Naive thymus-derived CD4-positive, alpha-beta T cell (primary cell): ENCODE measurements at places on chromosomes 1 and 21. TPM values are rescaled to one million over a fixed set of nuclear protein-coding genes. Genes with fewer than 3 reads are reported as not detected.

DNA sequence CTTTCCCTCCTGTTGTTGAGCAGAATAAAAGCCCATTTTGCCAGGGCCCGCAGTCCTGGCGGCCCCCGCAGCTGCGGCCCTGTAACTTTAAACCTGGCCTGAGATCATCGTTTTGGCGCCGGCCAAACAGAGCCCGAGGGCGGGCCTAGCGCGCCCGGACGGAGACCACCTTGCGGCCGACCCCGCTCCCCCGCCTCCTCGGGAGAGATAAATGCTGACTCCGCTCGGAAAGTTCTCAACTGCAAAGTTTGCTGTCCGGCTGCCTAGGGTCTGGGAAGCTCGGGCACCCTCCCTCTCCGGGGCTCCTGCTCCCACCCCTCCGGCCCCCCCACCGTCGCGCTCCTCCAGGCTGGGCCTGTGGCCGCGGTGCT is at the start of gene PDPN:
PDPN (plus strand) TSS at position 238 of the 371 bp plus-strand sequence. CDS start 202 bp downstream, outside the sequence.
- DNase-seq: no peak

DNA sequence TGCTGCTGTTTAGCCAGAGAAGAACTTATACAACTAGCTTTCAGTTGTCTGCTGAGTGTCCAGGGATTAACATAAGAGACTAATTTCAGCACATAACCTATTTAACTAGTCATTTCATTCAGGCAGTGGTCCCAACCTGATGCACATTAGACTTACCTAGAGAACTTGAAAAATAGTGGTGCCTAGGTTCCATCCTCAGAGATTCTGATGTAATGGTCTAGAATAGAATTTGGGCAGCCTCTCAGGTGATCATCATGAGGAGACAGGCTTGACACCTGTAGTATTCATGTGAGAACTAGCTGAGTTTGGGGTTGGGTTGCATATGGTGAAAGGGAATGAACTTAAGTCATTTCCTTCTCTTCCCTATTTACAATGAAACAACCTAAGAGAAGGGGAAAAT is 24.8 kb downstream of the CNST start:
- DNase-seq: no peak

GRCh38 chr21:38330666-38331065 is 73.9 kb downstream of the KCNJ15 start:
- no peak for DNase-seq

- no peak for DNase-seq
Measured at GRCh38 chr1:239098400-239099037, 287.8 kb upstream of the CHRM3 start.

GRCh38 chr1:19698181-19698580 is 33.5 kb downstream of the HTR6 start:
- DNase-seq: no peak

- no peak for DNase-seq
Measured at GRCh38 chr1:226216056-226216455, 7.4 kb upstream of the MIXL1 start.

CCDC181 gene
- not detected for polyA plus RNA-seq

LINGO4 gene
- polyA plus RNA-seq: not detected
